Fibroblast of pulmonary artery (primary cell): ENCODE measurements at places on chromosomes 2 and 18.

DNA sequence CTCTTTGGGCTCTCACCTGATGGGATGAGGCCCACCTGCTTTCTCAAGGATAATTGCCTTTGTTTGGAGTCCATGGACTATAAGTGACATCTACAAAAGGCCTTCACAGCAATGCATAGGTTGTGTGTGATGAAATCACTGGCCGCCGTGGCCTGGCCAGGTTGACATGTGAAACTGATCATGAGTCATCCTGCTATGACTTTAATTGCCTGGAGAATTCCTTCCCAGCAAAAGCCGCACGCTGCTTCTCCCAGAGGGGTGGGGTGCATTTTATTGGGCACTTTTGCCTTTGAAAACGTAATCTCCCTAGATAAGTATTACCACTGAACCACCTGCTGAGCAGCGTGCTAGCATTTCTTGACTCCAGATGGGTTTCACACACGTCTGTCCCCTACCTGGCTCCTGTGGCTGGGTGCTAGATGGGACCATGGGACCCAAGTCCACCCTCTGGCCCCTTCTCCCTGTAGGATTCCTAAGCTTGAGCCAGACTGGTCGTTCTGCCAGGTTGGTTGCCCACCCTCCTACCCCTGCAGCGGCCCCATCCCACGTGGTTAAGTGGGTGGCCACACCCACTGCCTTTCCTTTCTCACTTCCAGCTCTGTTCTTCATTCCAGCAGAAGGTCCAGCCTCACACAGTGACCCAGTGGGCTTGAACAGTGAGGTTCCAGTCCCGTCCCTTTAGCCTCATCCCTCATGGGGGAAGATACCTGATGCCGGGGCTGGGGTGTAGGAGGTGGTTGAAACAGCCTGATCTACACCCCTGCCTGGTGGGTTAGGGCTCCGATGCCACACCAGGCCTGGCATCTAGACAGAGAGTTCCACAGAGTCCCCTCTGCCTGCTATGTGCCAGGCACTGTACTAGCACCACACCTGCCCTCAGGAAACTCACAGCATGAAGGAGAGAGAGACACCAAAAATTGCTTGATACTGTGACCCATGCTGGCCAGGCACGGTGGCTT, 89.6 kb downstream of the GBX2 start:
- DNase-seq: peak; percentile 13

DNA sequence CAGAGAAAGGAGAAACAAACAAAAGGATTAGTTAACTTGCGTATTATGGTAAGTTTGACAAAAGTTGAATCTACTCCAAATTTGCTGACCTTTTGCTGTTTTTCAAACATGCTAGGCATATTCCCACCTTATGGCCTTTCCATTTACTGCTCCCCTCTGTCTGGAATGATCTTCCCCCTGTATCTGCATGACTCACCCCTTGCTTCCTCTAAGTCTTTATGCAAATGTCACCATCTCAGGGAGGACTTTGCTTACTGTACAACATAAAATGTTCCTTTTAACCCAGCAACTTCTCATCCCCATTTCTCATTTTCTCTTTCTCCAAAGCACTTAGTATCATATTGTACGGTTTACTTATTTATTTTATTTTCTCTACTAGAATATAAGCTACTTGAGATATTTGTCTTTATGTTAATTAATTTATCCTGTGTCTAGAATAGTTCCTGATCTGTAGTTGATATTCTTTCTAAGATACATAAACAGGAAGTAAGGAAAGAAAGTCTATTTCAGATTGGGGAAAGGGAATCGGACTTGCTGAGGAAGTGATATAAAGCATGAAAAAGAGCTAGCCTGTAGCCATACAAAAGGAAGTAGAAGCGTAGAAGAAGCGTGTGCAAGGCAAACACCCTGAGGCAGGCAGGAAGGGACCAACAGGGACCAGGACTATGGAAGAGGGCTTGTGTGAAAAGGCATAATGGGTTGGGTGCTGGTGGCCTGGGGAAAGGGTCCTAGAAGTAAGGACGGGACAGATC, 144.9 kb upstream of the ERBB4 start:
- peak; percentile 38 for DNase-seq

DNA sequence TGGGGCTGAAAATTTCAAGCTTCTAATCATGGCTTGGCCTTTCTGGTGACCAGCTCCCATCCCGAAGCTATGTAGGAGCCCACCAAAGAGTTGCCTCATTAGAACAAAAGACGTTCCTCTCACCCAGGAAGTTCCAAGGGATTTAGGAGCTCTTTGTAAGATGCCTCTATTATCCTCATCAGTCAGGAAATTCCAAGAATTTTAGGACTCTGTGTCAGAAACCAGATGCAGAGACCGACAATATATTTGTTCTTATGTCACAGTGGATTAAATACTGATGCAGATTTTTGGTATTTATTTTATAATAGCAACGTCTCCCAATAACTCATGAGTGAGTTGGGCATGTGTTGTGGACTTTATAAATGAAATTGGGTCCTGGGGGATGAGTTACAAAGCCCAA, 91.8 kb upstream of the SKOR2 start:
- no peak for DNase-seq

GRCh38 chr18:26482569-26482968, 65.8 kb downstream of the KCTD1 start:
- no peak for DNase-seq

- no peak for DNase-seq
Observed at GRCh38 chr2:4340536-4340935, 637.2 kb downstream of the DCDC2C start.

DNA sequence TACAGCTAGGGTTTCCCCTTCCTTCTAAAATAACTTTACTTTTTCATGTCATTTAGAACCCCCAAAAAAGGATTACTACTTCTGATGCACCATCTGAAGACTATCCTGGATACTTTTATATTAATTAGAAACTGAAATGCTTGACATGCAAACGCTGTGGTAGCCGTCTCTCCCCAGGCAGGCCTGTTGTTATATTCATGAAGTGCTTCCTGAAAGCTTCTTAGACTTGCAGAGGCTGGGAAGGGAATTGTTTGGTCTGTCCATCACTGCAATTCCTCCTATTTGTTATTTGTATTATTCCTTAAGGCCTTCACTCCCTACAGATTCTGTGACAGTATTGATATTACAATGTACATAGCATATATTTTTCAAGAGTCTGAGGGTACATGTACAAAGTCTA, 370.2 kb downstream of the NRXN1 start:
- no peak for DNase-seq

DNA sequence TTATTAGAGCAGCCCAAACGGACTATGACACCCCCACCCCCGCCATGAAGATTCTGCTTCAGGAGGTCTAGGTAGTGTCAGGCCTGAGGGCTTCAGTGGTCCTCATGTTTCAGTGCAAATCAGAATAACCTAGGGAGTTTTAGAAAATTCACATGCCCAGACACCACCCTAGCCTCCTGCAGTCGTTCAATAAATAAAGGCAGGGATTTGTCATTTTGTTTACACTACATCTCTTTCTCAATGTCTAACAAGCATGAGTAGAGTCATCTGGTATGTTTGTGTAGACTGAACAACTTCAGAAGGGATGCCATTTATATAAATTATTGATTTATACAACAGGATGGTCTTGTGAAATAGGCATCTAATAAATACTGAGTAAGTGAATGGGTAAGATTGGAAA, 112.1 kb upstream of the SERPINE2 start:
- DNase-seq: no peak

DNA sequence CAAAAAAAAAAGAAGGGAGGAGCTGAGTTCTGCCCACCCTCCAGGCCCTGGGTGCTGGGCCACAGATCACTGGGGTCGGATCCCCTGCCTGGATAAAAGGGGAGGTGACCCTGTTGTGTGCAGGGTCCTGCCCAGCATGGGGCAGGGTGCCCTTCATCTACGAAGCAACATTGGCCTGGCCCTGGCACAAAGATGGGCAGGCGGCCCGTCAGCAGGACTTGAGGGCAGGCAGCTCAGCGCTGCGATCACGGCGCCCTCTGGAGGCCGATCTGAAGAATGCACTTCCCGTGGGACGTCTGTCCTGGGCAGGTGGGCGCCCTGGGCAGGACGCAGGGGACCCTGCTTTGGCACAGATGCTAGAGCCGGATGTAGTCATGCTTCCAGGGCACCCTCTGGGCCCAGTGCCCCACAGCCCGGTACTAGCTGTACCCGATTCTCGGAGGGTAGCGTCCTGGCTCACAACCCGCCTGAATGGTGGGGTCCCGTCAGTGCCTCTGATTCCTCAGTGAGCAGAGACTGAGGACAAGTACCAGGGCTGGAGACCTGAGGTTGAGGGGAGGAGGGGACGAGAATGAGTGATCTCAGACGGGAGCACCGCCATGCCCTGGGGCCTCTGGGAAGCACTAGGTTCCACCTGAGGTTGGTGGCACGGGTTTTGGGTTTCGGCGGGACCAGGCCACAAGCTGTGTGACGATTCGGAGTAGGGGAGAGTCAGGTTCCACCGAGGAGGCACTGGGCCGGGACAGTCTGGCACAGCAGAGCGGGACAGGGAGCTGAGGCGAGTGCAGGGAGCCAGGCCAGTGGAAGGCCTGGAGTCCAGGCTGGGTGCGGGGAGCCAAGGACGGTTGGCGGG, 18.0 kb downstream of the ARID5A start:
- peak; percentile 66 for DNase-seq

- no peak for DNase-seq
Observed at GRCh38 chr2:65681503-65681902, 249.1 kb upstream of the SPRED2 start.
